Pancreas (tissue), 10 donors: ENCODE measurements at places on chromosomes 3 and 15.
A peak's percentile ranks its signal among the peaks of the same experiment; 100 is the strongest.

- no peaks in the 10 kb centered on the region for H3K36me3 ChIP-seq
- DNase-seq, result no peak
- H3K4me1 ChIP-seq, result no peaks in the 10 kb centered on the region
Observed at GRCh38 chr3:86653661-86654205, 337.2 kb downstream of the VGLL3 start.

DNA sequence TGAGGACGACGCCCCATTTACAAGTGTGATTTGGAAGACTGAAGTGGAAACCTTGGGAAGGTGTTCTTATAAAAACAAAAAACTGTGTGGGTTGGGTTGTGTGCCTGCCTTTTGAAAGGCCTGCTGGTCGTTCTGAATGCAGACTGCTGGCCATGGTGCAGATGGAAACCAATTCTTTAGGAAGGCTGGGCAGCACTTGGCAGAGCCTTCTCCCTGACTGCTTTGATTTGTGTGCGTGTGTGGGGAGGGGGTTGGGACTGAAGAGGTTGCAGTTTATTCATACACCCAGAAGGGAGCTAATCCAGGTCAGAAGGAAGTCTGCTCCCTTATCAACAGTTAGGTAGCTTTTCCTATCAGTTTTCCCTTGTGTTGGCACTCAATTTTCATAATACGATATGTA is 288.7 kb downstream of the SOX2 start:
- no peaks in the 10 kb centered on the region for H3K4me1 ChIP-seq
- H3K4me3 ChIP-seq, result no peak overlapping the region
- H3K36me3 ChIP-seq, result no peaks in the 10 kb centered on the region
- H3K27me3 ChIP-seq, result no peaks in the 10 kb centered on the region
- no peak for DNase-seq

DNA sequence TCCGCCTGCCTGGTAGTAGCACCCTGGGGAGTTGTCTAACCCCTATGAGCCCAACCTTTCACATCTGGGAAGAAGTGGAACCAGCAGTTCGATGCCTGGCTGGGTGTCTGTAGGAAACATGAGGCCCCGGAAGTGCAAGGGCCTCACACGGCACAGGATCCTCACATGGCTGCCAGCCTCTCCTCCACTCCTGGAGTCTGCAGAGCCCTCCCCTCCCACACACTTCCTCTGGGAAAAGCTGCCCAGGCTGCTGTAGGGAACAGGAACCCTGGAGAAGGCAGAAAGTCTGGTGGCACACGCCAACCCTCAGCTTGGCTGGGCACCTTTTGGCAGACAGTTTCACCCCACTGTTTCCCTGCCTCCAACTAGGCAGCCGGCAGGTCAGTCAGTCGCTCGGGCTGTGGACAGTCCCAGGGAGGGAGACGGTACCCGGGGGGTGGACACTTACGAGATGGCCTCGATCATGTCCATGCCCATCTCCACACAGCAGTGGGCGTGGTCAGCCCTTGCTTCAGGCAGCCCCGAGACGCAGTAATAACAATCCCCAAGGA is 118.4 kb downstream of the ADCY5 start:
- H3K27ac ChIP-seq, result peak overlapping the region; percentile 37
- no peaks in the 10 kb centered on the region for H3K36me3 ChIP-seq
- no peak for DNase-seq
- H3K4me1 ChIP-seq, result peaks cover 16% of the 10 kb centered on the region
- no peaks in the 10 kb centered on the region for H3K27me3 ChIP-seq

GRCh38 chr3:48014358-48014757 is 1.9 kb downstream of the MAP4 start:
- DNase-seq, result no peak
- peaks cover 68% of the 10 kb centered on the region for H3K4me1 ChIP-seq
- H3K27me3 ChIP-seq, result no peaks in the 10 kb centered on the region
- no peaks in the 10 kb centered on the region for H3K36me3 ChIP-seq

- H3K36me3 ChIP-seq, result no peaks in the 10 kb centered on the region
- H3K27me3 ChIP-seq, result no peaks in the 10 kb centered on the region
- H3K4me3 ChIP-seq, result no peak overlapping the region
- no peaks in the 10 kb centered on the region for H3K4me1 ChIP-seq
- DNase-seq, result no peak
- no peak overlapping the region for H3K27ac ChIP-seq
Observed at GRCh38 chr15:91884606-91885005, 31.1 kb downstream of the SLCO3A1 start.

GRCh38 chr3:108486941-108487340 is 23.5 kb downstream of the MYH15 start:
- H3K4me1 ChIP-seq, result no peaks in the 10 kb centered on the region
- no peaks in the 10 kb centered on the region for H3K27me3 ChIP-seq
- DNase-seq, result no peak
- H3K36me3 ChIP-seq, result no peaks in the 10 kb centered on the region
- H3K27ac ChIP-seq, result no peak overlapping the region
- H3K4me3 ChIP-seq, result no peak overlapping the region

- no peaks in the 10 kb centered on the region for H3K27me3 ChIP-seq
- no peak for DNase-seq
- no peaks in the 10 kb centered on the region for H3K4me1 ChIP-seq
Observed at GRCh38 chr3:4818986-4819693, 160.1 kb upstream of the BHLHE40 start.

DNA sequence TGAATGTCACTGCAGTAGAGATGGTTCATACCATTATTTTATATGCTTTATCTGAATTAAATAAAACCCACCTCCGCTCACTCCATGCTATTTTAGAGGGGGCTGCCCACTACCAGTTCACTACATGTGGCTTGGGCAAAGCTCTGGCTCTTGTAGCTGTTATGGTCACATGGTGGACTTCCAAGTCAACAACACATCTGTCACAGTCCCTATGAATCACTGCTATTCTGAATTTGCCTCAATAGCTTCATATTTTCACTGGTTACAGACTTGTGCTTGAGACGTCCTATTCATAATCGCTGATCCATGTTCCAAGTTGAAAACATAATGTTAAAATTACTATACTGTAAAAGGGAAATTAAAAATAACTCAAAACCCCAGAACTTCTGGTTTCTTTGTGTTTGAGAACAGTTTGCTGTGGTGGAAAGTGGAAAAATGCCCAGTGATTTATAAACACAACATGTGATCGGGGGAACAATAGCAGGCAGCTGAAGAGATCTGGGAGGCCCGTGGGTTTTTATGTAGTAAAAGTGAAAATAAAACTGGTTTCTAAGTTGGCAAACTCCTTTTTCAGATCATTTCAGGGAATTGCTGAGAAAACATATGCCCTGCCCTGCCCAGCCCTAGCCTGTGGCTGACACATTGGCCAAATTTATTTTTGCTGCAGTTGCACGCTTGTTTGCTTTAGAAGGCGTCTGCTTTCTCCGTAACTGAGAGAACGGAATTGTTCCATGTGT is 128.8 kb upstream of the PRR23C start:
- H3K4me1 ChIP-seq, result no peaks in the 10 kb centered on the region
- H3K27me3 ChIP-seq, result no peaks in the 10 kb centered on the region
- no peaks in the 10 kb centered on the region for H3K36me3 ChIP-seq
- no peak for DNase-seq
